ENCODE measurements at places on chromosomes 5 and 9. TPM values are rescaled to one million over a fixed set of nuclear protein-coding genes. Genes with fewer than 3 reads are reported as not detected.
A peak's percentile ranks its signal among the peaks of the same experiment; 100 is the strongest.

DNA sequence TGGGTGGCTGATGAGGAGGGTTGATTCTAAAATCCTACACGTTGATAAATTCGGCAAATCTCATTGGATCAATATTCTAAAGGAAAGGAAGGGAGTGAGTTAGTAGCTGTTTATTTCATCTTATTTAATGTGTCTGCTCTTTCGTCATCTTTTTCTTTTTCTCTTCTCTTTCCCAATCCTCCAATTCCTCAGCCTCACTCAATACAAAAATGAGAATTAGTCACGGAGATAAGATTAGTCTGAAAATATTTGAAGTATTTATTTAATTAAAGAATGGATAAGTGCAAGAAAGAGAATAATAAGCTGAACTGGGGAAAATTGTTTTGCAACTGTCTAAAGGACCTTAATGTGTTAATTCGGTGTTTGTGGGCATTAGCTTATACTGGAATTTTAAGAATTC lies 1095.1 kb downstream of the DTWD2 start:
- no peak for DNase-seq

Gene CDH9
- total RNA-seq = not detected

GRCh38 chr9:114465906-114466900 lies 39.1 kb downstream of the WHRN start:
- no peak for DNase-seq

DNA sequence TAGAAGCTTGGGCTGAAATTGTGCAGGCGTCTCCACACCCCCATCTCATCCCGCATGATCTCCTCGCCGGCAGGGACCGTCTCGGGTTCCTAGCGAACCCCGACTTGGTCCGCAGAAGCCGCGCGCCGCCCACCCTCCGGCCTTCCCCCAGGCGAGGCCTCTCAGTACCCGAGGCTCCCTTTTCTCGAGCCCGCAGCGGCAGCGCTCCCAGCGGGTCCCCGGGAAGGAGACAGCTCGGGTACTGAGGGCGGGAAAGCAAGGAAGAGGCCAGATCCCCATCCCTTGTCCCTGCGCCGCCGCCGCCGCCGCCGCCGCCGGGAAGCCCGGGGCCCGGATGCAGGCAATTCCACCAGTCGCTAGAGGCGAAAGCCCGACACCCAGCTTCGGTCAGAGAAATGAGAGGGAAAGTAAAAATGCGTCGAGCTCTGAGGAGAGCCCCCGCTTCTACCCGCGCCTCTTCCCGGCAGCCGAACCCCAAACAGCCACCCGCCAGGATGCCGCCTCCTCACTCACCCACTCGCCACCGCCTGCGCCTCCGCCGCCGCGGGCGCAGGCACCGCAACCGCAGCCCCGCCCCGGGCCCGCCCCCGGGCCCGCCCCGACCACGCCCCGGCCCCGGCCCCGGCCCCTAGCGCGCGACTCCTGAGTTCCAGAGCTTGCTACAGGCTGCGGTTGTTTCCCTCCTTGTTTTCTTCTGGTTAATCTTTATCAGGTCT lies at the start of gene C9orf72:
TSS of gene C9orf72 (minus strand) at position 564 of the 716 bp plus-strand sequence. CDS start 6,361 bp downstream, outside the sequence.
- no peak for DNase-seq

Gene BSPRY
- total RNA-seq = 3.9 TPM

GRCh38 chr5:10666531-10667299 lies 94.3 kb downstream of the DAP start:
- no peak for DNase-seq

Gene CDX1
- 0.49 TPM for total RNA-seq

Gene WDR38
- not detected for total RNA-seq

- no peak for DNase-seq
Observed at GRCh38 chr5:511476-511875, 12.8 kb downstream of the SLC9A3 start.

DNA sequence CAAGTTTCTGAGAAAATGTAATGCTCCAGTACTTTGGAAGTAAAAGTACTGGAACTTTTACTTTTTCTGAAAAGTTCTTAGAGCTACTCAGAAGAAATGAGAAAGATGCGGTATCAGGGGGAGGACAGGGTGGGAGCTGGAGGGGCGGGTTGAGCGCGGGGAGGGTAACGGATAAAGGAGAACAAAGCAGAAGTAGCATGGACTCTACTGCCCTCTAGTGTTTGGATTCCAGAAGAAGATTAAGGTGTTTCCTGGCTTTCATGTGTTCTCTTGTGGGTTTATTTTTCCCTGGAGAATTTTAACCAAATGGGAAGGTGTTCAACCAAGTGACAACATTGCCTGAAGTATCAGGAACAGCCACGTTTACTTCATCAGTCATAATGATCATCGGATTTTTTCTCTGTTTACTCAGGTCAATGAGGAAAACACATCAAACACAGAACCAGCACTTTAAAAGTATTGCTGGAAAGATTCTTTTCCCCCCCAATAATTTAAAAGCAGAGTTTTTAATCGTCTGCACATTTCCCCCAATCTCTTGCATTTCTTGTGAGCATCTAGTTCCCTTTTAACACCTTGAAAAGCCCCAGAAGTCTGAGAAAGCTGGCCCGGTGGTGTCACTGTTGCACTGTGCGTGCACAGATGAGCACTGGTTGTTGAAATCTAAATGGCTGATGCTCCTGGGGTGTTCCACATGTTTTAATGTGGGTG lies 190.6 kb downstream of the MPDZ start:
- DNase-seq = peak; percentile 41

GRCh38 chr5:38456657-38457399 lies 99.6 kb downstream of the LIFR start:
- DNase-seq = no peak

GRCh38 chr5:14812166-14812565 lies 59.4 kb downstream of the ANKH start:
- DNase-seq = no peak

Data from skin of body (tissue), 3 donors.